ENCODE measurements at places on chromosomes 13 and 19. TPM values are rescaled to one million over a fixed set of nuclear protein-coding genes. Genes with fewer than 3 reads are reported as not detected.

DNA sequence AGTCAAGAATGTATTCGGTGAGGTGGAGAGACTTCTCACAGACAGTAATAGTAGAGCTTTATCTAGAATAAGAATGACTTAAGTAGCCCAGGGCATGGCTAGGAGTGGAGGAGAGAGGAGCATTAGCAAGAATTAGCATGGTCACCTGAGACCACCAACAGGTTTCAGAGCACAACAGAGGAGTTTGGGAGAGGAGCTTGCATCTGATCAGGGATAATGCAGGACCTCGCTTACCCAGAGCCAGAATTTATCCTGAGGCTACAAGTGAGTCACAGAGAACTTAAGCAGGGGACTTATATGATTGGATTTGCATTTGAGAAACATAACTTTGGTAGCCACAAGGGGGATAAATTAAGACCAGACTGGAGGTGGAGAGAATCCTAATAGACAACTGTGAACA lies 102.1 kb upstream of the FNDC3A start:
- no peak overlapping the region for H3K4me3 ChIP-seq
- H3K36me3 ChIP-seq = no peaks in the 10 kb centered on the region
- no peaks in the 10 kb centered on the region for H3K4me1 ChIP-seq
- DNase-seq = no peak

DNA sequence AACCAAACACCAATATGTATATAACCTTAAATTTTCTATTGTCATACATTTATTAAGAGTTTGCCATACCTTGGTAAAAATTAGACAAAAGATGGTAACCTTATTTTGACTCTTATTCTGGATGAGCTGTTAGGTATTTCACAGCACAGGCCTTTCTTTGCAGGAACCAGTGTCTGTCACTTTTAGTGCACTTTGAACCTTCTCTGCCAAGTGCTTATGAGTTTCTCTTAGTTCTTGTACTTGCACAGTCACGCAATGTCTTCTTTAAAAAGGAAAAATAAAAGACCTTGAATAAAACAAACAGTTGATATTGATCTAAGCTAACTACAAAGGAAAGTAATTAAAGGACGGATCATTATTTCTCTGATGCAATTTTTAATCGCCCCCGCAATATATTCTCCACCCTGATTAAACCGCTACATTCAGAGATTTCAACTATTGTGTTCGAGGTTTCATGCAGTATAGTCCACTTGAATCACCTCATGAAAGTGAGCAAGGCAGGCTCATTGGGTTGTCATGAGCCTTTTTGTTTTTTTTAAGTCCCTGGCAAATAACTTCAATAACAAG lies 534.5 kb downstream of the KLF5 start:
- H3K36me3 ChIP-seq = no peaks in the 10 kb centered on the region
- no peaks in the 10 kb centered on the region for H3K27me3 ChIP-seq
- DNase-seq = no peak

GRCh38 chr13:98143157-98143553 lies 261 bp downstream of the FARP1 start:
- no peaks in the 10 kb centered on the region for H3K36me3 ChIP-seq
- no peak overlapping the region for H3K27ac ChIP-seq
- no peaks in the 10 kb centered on the region for H3K4me1 ChIP-seq
- H3K27me3 ChIP-seq = peaks cover 13% of the 10 kb centered on the region
- no peak for DNase-seq
- H3K4me3 ChIP-seq = no peak overlapping the region

TPT1 gene
- total RNA-seq = 11,080 TPM

DNA sequence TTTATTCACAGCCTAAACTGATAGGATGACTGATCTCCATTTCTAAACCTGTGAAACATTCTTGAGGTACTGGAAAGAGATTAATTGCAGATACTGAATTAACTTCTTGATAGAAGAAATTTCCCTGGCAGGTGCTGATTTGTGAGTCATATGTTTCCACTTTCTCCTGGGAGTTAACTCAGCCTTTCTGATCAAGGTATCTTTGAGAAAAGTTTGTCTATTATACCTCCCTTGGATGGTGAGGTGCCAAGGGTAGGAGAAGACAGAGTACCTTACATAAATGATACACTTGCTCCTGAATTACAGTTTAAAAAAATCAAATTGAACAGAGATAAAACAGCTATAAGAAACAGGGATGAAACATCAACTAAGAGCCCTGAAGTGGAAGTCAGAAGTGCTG lies 123.0 kb downstream of the RGCC start:
- no peak overlapping the region for H3K27ac ChIP-seq
- DNase-seq = no peak
- H3K27me3 ChIP-seq = no peaks in the 10 kb centered on the region
- H3K36me3 ChIP-seq = no peaks in the 10 kb centered on the region

Measured in CD4-positive, alpha-beta memory T cell (primary cell).